Naive B cell (primary cell): ENCODE measurements at places on chromosomes 11 and 22.

GRCh38 chr11:2916114-2916891 is 12.9 kb downstream of the PHLDA2 start:
- DNase-seq: no peak

DNA sequence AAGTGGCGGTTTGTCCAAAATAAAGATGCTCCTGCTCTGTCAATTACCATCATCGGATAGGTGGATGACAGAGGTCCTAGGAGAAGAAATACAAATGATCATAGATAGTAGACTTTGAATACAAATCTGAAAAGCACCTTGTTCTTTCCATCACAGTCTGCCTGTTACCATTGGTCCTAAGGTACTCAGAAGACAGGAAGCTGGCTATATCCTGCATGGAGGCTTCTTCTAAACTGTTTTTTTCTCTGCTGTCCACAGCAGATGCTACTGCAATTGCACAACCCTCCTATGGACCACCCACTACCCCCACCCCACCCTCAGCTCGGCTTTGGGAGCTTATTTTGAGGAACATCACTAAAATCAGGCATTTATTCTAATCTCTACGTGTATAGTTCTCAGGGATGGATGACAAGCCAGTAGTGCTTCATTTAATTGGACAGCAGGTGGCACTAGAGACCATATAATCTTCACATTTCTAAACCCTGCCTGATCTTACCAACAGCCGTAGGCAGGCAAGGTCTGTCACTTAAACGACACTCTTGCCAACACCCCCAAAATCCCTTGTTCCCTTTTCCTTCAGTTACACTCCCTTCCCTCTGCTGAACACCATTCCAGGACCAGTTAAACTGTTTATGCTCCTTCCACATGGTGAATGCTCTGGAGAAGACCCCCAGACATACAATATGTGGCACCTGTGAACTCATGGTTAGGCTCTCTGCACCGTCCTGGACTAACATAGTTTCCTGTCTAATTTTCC is 6.6 kb upstream of the PTS start:
- DNase-seq: peak; percentile 62

DNA sequence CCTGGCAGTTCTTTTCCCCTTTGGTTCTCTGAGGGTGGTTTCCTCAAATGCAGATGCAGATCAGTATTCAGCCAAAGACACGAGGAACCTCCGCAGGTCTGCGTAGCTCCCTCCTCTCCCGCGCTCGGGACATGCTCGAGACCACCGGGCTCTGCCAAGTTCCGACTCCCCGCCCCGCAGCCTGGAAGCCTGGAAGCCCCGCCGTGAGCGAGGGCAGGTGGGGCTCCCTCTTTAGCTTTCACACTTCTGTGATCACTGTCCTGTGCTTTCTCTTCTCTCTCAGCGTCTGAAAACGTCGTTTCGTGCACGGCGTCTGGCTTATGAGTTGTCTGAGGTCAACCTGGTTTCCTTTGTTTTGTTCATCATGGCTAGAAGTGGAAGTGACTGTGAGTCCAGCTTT is 26.6 kb downstream of the ZBED4 start:
- no peak for DNase-seq

DNA sequence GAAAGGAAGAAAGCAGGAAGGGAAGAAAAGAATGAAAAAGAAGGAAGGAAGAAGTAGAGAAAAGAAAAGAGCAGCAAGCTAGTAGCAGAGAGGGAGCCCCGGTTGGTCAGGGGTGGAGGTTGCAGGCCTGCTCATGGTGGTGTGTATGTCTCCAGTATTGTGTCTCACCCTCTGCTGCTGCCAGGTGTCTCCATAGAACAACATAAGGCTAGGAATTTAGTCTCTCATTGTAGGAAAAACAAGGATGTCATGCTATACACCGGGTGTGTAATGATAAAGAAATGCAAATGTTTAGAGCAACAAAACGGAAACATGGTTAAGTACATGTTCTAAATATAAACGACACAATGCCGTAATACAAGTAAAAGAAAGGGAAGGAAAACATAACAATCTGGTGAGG is 342.5 kb downstream of the NTM start:
- no peak for DNase-seq

DNA sequence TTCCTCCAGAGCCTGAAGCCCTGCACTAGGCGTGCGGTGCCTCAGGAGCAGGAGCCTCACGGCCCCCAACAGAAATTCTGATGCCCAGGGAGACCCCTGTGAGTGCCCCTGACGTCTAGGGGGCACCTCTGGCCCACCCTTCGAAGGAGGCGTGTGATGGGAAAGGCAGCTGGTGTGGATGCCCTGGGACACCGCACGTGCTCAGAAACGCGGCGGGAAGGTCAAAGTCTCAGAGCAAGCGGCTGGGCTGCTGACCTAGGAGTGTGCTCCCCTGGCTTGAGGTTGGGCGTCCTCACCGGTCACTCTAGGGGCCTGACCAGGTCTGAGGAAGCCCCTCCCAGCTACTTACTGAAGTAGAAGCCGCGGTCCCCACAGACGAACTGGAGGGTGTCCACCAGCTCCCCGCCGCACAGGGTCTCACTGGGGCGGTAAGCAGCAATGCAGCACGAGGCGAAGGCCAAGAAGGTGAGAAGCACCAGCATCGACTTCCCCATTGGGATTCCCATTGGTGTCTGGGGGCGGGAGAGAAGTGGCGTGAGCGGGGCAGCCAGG is 4.1 kb downstream of the IGF2 start:
- DNase-seq: no peak

DNA sequence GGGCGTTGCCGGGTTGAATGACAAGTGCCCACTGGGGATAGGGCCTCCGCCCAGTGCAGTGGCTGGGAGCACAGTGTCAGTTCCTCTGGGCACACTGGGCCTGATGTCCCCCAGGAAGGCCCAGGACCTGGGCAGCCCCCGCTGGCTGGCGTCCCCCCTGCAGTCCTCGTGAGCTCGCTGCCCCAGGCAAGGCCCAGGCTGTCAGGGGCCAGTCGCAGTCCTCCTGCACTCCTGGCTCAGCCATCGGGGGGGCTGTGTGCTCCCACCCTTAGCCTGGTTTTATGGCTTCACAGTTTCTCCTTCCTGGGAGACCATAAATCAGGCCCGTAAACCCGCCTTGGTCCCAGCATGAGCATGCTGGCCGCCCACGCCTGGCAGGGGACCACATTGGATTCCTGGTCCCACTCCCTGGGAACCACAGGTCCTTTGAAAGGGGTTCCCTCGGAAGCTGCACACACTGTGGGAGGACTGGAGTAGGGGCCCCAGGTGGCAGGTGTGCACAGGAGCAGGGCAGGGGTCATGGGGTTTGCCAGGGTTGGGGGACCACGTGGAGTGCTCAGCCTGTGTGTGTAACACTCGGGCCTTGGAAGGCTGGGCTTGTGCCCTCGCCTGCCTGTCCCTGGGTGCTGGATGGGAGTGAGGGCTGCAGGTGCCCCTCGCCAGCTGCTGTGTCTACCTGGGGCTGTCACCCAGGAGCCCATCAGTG is 113.6 kb downstream of the KCNQ1OT1 start:
- DNase-seq: no peak

DNA sequence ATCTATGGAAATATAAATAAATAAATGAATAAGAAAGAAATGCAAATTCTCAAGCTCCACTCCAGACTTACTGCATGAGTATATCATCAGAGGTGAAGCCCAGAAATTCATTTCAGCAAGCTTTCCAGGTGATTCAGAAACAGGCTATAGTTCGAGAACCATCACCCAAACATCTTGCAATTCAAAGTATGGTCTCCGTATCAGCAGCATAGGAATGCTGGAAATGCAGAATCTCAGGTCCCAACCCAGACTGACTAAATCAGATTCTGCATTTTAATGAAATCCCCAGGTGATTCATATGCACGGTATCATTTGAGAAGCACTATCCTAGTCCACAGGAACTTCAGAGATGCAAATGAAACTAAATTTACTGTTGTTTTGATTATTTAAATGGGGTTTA is 95.3 kb downstream of the SERGEF start:
- no peak for DNase-seq

- DNase-seq: no peak
Measured at GRCh38 chr11:17852246-17852645, 117.7 kb downstream of the KCNC1 start.

GRCh38 chr11:2534134-2534956 is 89.5 kb downstream of the KCNQ1 start:
- no peak for DNase-seq

DNA sequence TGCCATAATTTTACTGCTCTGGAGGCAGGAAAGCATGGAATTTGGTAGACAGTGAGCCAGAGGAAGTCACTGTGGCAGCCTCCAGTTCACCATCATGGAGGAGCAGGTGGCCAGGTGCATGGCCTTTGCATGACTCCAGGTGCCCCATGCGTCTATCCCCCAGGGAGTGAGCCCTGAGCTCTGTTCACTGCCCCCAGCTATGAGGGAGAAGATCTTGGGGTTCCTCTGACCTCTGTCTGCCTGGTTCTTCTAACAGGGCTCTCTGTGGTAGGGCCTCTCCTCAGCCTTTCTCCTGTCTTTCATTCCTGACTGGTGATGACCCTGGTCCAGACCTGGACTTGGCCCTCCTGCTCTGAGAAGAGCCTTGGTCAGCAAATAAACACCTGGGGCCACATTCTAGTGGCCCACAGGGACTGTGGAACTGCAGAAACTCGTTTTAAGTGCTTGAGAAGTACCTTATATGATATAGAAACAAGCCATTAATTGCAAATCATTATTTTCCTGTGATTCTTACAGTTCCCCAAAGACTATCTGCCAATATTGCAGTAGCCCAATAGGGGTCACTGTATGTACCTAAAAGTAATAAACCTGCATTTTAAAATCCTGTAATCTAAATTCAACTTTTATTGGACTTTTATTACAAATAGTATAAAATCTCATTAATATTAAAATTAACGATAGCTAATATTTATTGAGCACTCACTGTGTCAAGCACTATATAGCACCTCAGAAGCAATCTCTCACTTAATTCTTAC is 120.0 kb upstream of the SYT13 start:
- no peak for DNase-seq

DNA sequence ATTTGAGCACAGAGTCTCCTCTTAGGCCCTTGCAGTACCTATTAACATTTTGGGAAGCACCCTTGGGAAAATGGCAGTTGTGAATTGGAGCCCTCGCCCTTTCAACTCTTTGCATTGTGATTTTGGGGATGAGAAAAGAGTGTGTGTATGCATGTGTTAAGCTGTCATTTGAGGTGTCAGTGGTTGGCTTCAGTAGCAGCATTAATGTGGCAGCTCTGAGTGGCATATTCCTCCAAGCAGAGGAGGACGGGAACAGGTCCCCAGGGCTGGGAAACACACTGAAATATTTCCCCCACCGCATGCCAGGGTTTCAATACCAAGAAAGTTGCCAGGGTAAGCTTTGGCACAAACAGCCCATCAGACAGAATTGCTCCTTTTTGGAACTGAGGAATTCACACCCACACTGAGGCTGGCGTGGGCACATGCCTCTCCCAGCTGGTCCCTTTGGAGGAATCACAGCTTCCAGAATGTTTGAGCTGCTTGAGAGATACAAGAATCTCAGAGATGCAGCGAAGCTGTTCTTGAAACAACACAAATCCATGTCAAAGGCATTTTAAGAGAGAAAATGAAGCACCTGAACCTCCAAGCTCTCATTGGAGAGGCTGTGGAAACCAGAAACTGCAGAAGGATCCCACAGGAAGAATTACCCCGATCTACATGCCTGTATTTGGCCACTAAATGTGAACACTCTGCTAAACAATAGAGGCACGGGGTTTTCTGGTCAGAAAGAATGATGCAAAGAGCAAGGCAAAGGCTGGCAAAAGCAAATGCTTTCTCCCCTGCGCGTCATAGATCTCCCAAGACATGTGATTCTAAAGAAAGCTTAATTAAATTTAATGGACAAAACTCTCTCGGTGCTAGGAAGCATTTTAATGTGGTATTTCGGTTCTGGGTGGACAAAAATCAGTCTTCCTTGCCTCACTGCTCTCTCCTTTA is 67.2 kb upstream of the RCN1 start:
- DNase-seq: no peak

GRCh38 chr11:18265949-18266348 is at the start of gene SAA1:
TSS of gene SAA1 (plus strand) at chr11:18266264. CDS start at chr11:18266888, 624 bp downstream.
- no peak for DNase-seq

DNA sequence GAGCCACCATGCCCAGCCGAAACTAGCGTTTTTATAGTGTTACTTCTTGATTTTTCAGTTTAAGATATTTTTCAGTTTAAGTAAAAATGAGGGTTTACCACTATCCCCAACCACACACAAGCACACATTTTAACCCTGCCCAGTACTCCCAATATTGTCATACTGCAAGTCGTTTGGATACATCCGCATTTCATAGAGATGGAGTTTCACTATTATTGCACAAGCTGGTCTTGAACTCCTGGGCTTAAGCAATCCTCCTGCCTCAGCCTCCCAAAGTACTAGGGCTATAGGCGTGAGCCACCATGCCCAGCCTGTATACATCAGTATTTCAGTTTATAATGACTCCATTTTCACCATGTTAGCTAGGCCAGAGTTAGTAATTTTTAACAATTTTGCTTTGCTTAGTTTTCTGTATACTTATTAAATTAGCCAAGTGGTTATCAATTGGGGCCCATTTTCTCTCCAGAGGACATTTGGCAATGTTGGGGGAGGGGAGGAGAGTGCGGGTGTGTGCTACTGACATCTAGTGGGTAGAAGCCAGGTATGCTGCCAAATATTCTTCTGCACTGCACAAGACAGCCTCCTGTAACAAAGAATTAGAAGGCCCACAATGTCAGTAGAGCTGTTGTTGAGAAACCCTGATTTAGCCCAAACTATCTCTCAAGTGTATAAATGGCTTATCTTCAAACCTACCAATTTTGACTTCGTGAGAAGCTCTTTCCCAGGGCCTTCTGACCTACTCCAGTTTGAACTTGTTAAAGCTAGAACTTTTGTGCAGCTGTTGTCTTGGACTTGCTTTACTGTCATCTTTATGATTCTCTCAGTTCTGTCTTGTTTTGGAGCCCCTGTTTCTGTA is 7.3 kb downstream of the USP47 start:
- peak; percentile 68 for DNase-seq
